ENCODE measurements at places on chromosomes 1 and 21.

DNA sequence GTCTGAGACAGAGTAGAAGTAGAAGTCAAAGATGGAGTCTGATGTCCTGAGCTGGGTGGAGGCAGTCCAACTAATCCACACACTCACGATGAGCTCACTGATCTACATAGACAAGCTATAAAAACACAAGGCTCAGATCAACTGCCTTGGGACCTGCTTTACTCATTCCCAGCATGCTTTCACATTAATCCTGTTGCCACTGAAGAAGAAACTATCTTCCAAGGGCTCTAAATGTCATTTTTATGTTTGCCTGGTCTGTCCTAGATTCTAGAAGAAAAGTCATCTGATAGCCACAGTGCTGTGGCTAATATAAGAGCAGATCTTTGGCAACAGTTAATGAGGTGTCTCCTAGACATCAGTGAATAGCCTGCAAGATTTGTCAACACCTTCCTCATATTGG lies 522.7 kb downstream of the NUF2 start:
- DNase-seq: no peak

GRCh38 chr1:89831462-89832120 lies 10.8 kb downstream of the LRRC8D start:
- DNase-seq: no peak

- no peak for DNase-seq
Measured at GRCh38 chr1:86069757-86070145, 86.8 kb downstream of the COL24A1 start.

DNA sequence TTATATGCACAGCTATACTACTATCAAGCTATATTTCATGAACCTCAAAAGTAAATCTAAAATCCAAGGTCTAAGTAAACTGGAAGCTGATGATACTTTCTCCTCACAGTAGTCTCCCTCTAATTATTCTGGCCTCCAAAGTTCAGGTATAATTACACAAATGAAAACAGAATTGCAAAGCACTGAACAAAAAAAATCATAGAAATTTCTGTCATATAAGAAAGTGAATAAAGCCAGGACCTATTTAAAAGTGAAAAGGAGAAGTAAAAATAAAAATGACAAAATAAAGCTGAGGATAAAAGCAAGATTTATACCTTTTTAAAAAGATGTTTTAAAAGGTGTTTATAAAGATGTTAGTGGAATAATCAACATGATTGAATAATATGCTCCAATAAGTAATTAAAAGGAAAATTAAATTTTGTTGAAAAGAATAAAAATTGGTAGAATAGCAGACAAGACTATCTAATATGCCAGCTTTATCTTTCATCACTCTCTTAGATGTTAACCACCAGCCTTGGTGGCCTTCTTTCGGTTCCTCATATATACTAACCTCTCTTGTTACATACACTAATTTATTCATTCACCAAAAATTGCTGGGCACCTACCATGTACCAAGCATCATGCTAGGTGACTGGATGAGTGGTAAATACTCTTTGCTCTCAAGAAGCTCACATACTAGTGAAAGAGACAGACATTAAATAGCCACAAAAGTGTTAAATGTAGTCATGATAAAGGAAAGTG lies 25.1 kb downstream of the SHCBP1L start:
- no peak for DNase-seq

All from stimulated activated CD4-positive, alpha-beta T cell treated with anti-CD3 and anti-CD28 coated beads, Interleukin-4, amount 100 ng/mL, for 1 hour (primary cell).